CD4-positive, CD25-positive, alpha-beta regulatory T cell (primary cell): ENCODE measurements at places on chromosomes 11 and 22. TPM values are rescaled to one million over a fixed set of nuclear protein-coding genes. Genes with fewer than 3 reads are reported as not detected.

The CBLIF gene
- total RNA-seq: not detected

The MMP7 gene
- not detected for total RNA-seq

The SYNGR1 gene
- 1.1 TPM for total RNA-seq

The DEUP1 gene
- total RNA-seq: not detected

The CNGA4 gene
- 0.20 TPM for total RNA-seq

The PHLDA2 gene
- total RNA-seq: 1.3 TPM

The IZUMO1R gene
- total RNA-seq: not detected

GRCh38 chr11:34570584-34570983, 50.3 kb upstream of the EHF start:
- H3K27ac ChIP-seq: no peak overlapping the region
- H3K4me3 ChIP-seq: no peak overlapping the region

GRCh38 chr22:34395370-34395769, 475.1 kb upstream of the LARGE1 start:
- no peaks in the 10 kb centered on the region for H3K36me3 ChIP-seq
- no peak overlapping the region for H3K4me3 ChIP-seq
- no peaks in the 10 kb centered on the region for H3K4me1 ChIP-seq
- H3K27me3 ChIP-seq: no peaks in the 10 kb centered on the region

GRCh38 chr11:102438311-102439062, 14.1 kb downstream of the TMEM123 start:
- H3K4me3 ChIP-seq: peak overlapping the region; percentile 41
- no peak overlapping the region for H3K27ac ChIP-seq
- H3K4me1 ChIP-seq: peaks cover 37% of the 10 kb centered on the region
- DNase-seq: no peak

DNA sequence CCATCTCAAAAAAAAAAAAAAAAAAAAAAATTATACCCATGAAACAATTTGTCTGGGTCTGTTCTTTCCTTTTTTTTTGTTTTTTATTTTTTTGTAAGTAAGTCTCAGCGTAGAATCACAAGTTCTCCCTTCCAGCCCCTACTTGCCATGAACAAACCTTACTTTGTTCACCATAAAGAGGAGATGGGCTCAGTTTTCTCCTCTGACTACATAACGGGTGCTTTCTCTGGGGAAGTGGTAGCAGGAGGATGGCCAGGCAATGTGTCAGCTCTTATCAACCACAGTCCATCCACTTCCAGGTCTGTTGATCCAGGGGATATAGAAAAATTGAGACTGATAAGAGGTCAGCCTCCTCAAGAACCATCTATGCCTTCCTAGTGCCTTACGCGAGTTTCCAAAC, 11.0 kb downstream of the ASCC2 start:
- H3K27me3 ChIP-seq: no peaks in the 10 kb centered on the region
- no peaks in the 10 kb centered on the region for H3K4me1 ChIP-seq
- H3K4me3 ChIP-seq: no peak overlapping the region
- no peak overlapping the region for H3K27ac ChIP-seq
- no peak for DNase-seq
- H3K36me3 ChIP-seq: peaks cover 77% of the 10 kb centered on the region

DNA sequence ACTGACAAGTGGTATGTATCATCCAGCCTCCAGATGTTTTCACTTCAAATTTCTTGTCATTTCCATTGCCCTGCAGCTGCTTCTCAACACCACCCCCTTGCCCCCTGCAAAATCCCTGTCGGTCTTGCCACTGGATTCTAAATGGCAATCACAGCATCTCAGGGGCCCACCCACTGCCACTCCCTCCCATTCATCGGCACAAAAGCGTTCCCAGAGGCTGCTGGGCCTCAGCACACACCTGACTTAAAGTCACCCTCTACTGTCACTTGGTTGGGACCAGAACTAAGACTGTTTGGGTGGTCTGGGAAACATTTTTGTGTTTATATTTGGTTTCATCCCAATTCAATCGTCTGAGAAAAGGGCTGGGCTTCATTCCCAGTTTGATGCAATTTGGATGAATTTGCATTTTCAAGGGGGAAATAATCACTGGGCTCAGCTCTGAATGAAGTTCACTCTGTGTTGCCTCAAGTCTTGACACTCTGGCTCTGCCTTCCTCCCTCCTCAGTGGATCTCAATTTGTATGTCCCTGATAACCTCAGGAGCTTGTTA, 27.1 kb downstream of the SYT13 start:
- H3K4me3 ChIP-seq: no peak overlapping the region
- DNase-seq: no peak
- H3K27me3 ChIP-seq: peaks cover 2% of the 10 kb centered on the region
- H3K27ac ChIP-seq: no peak overlapping the region

GRCh38 chr11:13924801-13925327, 37.7 kb upstream of the SPON1 start:
- peak overlapping the region; percentile 74 for H3K4me3 ChIP-seq
- H3K36me3 ChIP-seq: no peaks in the 10 kb centered on the region
- no peaks in the 10 kb centered on the region for H3K27me3 ChIP-seq
- H3K4me1 ChIP-seq: peaks cover 34% of the 10 kb centered on the region
- peak overlapping the region; percentile 65 for H3K27ac ChIP-seq

- no peaks in the 10 kb centered on the region for H3K36me3 ChIP-seq
- no peak for DNase-seq
- no peak overlapping the region for H3K4me3 ChIP-seq
- H3K4me1 ChIP-seq: peaks cover 5% of the 10 kb centered on the region
These were observed 15.1 kb downstream of the TBX1 start for GRCh38 chr22:19775496-19776325.

DNA sequence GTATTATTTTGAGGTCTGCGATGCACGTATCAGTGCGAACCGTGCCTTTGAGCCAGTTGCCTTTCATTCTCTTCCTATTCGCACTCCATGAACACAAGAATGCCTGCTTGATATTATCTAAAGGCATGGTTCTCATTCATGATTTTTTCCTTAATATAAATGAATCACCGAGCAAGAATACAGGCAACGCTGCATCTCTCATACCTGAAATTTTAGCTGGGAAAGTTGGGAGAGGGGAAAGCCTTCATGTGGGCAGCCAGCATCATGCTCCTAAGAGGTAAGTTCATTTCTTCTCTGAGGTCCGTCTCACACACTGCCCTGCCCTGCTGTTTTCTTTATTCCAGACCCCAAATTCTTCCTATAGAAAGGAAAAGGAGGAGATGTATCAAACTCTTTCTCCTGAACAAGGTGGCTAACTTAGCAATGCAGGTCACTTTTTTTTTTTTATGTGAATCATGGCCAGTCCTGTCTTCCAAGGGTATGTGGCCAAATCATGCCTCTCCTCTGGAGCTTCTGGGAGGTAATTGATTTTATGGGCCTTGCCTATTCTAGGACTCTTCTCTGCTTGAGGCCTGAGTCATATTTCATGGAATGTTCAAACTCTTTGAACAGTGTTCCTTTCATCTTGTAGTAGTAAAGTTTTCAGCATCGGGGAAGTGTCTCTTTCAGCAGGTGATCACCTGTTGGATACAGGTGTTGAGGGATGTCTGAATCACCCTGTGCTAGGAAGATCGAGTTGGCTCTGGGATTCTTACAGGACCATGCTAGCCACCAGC, 3.2 kb downstream of the GLB1L2 start:
- H3K36me3 ChIP-seq: no peaks in the 10 kb centered on the region
- H3K4me1 ChIP-seq: peaks cover 17% of the 10 kb centered on the region
- no peak for DNase-seq
- no peak overlapping the region for H3K27ac ChIP-seq

DNA sequence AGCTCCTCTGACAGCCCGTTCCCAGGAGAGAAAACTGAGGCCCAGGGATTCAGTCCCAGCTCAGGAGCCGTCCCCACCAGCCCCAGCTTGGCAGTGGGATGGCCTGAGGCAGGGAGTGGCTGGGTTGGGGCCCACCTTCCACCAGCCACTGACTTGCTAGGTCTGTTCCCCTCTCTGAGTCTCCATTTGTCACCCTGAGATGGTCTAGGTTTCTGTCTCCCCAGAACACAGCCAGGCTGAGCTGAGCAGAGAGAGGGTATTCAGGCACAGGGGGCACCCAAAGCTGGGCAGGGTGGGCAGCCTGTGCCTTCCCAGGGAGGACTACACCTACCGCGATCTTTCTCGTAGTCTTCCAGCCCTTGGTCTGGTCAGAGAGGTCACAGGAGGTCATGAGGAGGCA, 95.7 kb downstream of the PDE2A start:
- no peaks in the 10 kb centered on the region for H3K4me1 ChIP-seq
- no peaks in the 10 kb centered on the region for H3K36me3 ChIP-seq
- no peak overlapping the region for H3K4me3 ChIP-seq
- no peak for DNase-seq
- no peaks in the 10 kb centered on the region for H3K27me3 ChIP-seq

DNA sequence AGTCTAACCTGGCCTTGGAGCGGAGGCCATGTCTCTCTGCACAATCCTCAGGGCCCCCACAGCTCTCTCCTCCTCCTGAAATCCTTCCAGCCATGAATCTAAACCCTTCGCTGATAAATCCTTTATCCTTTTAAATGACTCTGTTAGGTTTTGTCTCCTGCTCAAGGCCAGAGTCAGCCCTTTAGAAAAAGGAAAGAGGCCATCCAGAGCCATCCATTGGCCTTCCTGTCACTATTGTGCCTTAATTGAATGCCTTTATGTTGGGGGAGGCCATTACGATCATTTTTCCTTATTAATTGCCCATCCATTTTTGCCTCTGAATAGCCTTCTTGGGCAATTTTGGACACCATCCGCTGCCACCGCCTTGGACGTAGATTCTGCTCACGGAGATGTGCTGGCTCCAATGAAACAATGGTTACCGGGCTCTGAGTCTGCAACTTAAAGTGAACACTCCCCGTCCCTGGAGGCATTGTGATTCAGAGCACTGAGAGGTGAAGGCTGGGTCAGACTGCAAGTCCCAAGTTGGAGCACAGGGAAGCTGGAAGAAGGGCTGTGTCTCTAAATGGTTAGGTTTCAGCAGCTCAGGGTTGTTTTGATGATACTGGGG, 213.0 kb upstream of the E2F8 start:
- H3K27ac ChIP-seq: no peak overlapping the region
- no peaks in the 10 kb centered on the region for H3K27me3 ChIP-seq
- no peaks in the 10 kb centered on the region for H3K36me3 ChIP-seq
